Activated CD4-positive, alpha-beta memory T cell treated with anti-CD3 and anti-CD28 coated beads for 36 hours (primary cell): ENCODE measurements at places on chromosomes 2 and 18. TPM values are rescaled to one million over a fixed set of nuclear protein-coding genes. Genes with fewer than 3 reads are reported as not detected.

- DNase-seq: no peak
Observed at GRCh38 chr2:234363011-234363487, 133.8 kb downstream of the ARL4C start.

DNA sequence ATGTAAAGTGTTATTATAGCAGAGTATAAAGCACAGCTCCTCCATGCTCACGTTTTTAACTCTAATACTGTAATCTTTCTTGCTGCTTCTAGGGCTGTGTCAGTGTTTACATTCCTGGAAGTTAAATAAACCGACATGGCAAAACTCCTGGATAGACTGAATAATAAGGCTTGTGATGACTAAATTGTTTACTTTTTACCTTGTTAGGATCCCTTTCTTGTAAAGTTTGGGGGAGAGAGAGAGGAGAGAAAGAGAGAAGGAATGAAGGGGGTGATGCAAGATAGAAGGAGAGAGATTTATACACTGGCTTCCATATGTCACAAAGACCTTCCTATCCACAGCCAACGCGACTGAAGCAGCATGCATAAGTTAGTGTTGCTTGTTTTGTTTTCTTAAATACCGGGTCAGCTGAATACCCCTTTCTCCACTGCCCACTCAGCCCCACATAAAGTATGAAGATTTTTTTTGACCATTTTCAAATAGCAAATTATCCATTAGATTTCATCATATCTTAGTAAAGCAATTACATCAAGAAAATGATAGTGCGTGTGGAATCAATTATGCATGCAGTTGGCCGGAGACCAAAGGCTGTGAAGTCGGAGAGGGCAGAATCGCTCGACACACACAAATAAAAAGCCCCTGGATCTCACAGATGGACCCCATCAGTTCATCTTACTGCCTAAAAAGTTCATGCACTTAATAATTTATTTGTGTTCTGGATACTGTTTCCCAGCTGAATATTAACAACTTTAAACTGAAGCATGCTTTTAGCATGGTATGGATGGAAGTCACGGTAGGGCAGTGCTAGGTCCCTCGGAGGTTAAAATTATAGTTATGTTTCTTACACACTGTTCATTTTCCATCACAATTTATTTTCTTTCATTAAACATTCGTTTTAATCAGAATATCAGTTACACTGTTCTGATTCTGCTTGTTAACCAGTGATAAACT lies 20.1 kb downstream of the BCL11A start:
- DNase-seq: no peak

GCG gene
- not detected for total RNA-seq

MAL gene
- 63.6 TPM for total RNA-seq

ILKAP gene
- total RNA-seq: 50.2 TPM

HOXD13 gene
- not detected for total RNA-seq

ITGB6 gene
- total RNA-seq: not detected

DNA sequence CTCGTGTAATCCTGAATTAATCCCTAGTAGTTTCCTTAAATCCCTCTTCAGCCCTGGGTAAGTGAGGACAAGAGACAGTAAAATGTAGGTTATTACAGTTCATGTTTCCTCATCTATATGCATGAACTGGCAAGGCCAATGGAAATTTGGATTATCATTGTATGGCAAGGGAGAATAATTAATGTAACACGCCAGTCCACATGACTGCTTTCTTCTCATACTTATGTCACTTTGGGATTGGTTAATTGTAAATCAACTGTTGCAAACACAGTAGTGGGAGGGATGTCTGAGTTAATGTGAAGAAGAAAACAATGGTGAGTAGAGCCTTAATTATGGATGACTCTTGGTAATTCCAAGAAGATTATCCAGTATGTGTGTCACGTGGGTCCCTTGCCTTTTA lies 1.7 kb upstream of the SERPINB7 start:
- DNase-seq: no peak

DNA sequence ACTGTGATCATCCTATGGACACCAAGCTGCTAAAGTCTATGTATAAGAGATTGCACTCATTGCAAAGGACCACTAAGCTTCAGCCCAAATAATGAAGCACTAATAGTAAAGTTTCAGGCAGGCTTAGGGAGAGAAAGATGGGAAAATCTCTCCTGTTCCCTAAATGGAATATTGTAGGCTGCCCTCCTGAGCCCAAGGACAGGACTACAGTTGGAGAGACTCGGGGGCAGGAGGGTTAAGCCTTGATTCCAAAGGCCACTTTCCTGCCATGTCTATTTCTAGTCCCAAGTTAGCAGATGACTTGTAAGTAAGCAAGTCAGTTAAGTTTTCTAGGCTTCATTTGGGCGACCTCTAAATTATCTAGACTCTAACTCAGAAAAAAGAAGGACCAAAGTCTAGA lies 9.0 kb downstream of the TMEM247 start:
- no peak for DNase-seq

DNA sequence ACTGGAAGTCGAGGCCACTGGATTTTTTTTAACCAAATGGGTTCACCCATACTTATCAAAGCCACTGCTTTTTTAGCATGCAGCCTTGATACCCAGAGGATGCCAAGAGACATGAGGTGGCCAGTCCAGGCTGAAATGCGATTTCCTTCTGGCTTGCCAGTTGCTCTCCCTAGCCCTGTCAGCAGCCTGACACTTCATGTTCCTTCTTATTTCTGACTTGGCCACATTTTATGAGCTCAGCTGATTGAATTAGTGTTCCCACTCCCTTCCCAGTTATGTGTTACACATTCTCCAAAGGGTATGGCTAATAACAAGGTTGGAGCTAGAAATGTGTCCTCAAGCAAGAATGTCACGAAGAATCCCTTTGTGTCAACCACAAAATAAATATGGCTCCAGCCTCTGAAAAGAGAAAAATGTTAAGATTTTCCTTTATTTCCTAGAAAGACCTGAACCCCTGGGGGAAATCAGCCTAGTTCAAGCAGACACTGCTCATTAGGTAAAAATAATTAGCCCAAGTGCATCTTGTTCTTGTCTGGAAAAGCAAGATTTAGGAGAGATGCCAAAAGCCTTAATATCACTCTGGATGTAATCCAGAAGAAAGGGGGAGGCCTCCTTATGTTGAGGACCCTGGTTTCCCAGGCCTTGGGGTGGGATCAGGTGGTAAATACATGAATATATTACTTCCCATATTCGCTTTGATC lies 121.7 kb upstream of the TACR1 start:
- DNase-seq: no peak

DNA sequence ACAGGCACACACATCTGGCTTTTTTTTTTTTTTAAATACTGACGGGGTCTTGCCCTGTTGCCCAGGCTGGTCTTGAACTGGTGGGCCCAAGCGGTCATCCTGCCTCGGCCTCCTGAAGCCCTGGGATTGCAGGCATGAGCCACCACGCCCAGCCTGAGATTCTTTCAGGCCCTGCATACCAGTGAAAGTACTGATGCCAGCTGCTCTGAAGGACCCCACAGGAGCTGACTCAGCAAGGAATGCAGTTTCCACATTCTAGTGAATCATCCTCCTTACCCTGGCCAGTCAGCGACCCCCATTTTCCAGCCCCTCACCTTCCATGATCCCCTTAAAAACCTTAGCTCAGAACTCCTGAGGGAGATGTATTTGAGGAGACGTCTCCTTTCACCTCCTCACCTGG lies 5.8 kb upstream of the DTYMK start:
- no peak for DNase-seq

ST8SIA5 gene
- not detected for total RNA-seq

- DNase-seq: no peak
Observed at GRCh38 chr2:134119117-134119712, 134.7 kb upstream of the MGAT5 start.

CIDEA gene
- total RNA-seq: not detected

DNA sequence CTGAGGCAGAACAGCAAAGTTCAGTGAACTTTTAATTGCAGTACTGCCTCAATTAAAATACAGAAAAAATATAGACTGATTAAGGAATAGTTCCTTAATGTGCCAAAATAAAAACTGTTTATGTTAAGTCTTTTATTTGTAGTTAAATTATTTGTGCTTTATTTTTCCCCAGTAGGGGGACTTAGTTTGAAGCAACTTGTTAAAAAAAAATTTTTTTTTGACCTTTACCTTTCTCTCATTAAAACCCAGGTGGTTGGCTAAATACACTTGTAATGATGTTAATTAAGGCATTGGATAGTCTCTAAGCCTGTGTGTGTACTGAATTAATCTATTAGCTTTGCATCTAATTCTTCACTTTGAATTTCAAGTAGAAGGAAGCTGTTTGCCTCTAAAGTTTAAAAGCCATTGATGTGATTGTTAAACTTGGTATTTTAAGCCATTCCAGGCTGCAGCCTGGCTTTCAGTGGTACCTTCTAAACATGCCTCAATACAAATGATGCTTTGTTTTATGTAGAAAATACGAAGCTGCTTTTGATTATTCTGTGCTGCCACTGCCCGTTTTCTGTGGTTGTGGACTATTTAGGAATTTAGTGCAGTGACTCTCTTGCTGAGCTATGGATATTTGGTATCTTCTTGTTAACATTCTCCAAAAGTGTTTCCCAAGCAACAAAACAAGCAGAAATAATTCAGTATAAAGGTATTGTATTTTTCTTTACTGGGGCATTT lies 102.9 kb downstream of the TANC1 start:
- DNase-seq: no peak

DNA sequence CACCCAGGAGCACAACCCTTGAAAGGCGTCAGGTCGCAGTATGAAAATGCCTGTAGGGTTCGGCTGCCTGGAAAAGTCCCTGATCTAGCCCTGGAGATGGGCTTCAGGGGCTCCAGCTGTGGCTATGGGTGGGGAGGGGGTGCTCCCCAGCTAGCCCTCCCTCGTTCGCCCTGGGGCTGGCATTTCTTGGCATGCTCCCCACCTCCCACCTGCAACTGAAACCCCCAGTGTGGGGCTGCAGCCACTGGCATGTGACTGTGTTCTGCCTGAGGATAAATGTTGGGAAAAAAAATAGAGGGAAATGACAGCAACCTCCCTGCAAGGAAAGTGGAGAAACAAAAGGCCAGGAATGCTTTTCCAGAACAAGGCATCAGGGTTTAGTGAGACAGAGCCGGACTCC lies 109.2 kb downstream of the COPS8 start:
- DNase-seq: no peak

GRCh38 chr2:112156152-112156986 lies 18.2 kb downstream of the FBLN7 start:
- peak; percentile 76 for DNase-seq

DNA sequence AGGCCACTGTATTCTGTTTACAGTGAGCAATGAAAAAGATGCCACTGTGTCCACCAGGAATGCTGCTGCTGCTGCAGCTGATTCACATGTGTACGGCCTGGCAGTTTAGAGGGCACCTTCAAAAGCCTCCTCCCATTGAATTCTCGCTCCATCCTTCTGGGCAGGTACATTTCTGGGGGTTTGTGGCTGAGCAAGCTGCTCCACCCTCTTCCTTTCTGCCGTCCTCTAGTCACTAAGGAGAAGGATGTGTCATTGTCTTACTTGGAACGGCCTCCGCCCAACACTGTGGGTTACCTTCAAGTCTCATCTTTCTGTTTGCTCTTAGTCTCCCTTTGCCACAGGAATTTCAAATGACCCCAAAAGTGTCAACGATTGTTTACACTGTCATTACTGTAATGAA lies 182.0 kb downstream of the ZBTB7C start:
- DNase-seq: peak; percentile 32

DNA sequence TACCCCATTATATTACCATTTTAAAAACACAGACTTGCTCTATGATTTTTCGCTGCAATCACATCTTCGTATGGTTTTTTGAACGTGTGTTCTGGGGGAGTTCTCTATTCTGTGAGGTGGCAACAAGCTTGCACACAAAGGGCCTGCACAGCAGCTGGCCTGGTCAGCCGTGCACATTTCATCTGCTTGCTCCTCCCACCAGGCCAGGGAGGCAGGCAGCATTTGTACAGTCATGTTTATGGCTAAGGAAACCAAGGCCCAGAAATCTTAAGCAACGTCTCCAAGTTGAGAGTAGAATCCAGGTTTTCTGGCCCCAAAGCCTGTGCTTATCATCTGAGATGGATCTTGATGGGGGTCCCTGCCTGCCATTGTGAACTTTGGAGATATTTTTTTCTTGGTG lies 106.4 kb upstream of the SMIM21 start:
- no peak for DNase-seq

LYPD6 gene
- not detected for total RNA-seq
